ENCODE measurements at places on chromosomes 11 and 22.

DNA sequence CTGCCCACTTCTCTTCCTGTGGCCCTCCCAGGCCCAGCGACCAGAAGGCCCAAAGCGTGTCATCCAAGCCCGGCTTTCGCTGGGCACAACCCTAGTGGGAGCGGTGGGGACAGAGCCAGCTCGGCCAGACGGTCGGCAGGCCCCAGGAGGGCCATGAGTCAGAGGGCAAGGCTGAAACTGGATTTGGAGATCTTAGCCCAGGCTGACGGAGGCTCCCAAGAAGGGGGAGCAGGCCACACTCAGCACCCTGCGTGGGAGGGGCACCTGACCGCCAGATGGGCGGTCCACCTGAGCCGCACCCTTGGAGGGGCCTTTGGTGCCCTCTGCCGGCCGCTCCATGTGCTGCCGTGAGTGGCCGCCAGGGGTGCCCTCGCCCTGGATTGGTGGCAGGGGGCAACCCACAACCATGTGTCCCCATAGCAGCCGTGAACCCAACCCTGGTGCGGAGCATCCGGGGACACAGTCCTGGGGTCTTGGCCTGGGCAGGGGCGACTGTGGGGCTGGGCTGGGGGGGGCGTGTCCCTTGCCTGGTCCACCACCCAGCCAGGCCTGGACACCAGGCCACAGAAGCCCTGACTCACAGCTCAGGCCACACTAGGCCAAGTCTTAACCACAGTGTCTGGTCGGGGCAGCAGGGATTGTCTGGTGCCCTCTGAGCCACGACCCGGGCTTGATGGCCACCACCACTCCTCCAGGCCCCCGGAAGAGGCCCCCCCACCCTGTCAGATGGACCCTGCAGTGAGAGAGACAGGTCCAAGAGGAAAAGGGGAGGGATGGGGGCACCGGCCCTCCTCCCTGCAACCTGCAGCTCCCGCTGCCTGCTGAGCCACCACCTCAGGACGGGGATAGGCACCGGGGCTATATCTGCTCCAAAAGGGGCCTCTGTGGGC, 19.2 kb upstream of the TALDO1 start:
- peak; percentile 82 for DNase-seq

DNA sequence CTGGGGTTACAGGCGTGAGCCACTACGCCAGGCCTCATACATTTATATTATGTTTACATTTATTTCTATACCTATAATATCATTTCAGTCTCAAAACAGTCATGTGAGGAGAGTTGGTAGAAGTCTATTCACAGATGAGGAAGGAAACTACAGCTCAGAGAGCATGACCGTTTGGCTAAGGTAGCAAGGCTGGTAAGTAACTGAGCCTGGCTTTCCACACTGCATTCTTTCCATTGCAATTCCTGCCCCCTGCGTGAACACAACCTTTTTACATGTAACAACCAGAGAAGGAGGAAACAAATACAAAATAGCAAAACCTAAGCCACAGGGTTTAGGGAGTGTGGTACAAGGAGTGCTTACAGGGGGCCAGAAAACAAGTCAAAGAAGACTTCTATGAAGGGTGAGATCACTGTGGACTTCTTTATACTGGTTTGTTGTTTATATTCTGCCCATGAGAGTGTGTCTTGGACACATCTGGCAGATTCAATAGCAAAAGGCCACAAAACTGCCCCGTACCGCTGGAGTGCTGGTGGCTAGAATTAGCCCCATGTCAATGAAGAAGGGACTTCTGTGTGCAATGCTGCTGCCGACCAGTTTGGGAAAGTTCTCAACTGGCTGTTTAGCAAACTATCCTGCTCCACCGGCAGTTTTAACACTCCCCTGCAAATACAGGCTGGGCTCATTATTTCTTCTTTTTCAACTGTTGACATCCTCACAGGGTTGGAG, 19.0 kb downstream of the MICAL3 start:
- no peak for DNase-seq

DNA sequence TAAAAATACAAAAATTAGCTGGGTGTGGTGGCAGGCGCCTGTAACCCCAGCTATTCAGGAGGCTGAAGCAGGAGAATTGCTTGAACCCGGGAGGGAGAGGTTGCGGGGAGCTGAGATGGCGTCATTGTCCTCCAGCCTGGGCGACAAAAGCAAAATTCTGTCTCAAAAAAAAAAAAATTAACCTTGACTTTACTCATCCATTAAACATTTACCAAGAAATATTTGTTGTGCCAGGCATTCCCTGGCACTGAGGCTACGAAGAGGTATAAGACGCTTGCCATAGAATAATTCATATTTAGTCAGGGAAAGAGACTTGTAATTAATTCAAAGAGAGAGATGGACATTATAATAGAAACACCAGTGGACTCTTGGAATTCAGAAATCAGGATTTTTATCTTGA, 13.2 kb upstream of the PAFAH1B2 start:
- no peak for DNase-seq

GRCh38 chr11:82012276-82012675, 721.4 kb downstream of the FAM181B start:
- no peak for DNase-seq

DNA sequence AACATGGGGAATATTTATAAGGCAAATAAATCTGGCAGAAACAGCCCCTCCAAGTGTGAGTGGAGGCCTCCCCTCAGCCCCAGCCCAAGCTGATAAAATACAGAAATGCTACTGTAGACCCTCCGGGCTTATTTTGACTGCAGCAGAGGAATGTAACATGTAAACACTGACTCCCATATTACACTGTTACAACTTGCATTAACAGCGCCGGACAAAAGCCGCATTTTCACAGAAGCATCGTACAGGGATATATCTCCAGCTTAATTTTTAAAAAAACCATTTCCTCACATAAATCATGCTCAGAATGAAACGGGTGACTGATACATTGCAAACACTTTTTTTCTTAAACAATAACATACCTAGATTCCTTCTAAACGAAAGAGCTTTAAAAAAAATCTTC, 36.6 kb upstream of the COMT start:
- no peak for DNase-seq

DNA sequence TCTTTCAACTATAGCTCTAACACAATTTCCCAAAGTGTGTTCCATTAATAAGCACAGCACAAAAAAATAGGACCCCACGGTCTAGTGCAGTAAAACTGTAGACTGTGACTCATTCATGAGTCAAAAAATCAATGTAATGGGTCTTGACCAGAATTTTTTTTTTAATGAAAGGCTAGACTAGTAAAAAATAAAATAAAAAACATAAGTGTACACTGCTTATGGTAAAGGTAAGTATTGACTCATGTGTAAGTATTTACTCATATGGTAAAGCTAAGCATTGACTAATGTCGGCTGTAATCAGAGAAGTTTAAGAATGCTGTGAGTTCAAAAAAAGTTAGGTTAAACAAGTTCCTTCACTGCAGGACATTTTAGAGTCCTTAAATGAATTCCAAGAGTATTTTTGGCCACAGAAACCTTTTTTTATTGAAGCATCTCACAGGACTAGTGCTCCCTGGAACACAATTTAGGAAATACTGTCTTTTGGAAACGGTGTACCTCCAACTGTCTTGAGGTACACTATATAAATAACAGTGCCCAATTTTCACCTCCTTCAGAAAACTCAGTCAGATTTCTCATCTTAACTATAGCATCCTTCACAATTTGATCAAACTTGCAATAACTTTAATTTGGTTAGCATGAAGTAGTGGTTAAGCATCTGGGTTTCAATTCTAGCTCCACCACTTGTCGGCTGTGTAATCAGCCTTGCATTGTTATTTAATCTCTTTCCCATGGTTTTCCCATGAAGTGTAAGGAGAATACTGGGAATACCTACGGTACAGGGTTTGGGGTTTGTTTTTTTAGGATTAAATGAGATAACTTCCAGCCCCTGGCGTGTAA, 2.1 kb downstream of the CCDC73 start:
- DNase-seq = no peak

DNA sequence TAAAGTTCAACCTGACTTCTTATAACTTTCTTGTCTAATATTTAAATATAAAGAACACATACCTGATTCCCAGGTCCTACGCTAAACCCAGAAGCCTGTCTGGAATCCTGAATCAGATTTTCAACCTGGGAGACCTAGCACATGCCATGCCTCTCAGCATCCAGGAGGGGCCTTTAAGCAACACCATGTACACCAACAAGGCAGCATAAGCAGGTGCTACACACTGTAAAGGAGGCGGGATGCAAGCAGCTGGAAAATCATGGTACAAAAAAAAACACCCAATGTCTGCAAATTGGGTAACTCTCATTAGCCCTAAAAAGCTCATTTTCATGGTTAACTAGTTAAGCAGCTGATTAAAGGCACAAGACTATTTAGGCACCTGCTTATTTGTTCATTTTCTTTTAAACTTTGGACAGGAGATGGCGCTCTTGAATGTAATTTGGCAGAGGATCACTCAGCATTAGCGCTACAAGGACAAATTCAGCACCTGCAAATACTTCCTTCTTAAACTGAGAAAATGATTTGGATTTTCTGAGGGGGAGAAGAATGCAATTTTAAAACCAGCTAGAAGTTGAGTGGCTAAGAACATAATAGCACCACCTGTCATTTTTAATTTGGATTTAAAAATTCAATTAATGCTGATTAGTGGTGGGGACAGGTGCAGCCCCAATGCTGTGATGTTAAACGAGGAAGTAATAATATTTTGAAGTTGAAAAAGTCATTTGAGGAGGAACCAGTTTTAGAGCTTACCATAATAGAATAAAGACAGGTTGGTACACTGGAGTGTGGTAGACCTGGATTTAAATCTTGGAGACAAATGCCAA, 104.0 kb downstream of the FAR1 start:
- no peak for DNase-seq

GRCh38 chr22:22692707-22693530, 48.5 kb downstream of the GGTLC2 start:
- DNase-seq = no peak

DNA sequence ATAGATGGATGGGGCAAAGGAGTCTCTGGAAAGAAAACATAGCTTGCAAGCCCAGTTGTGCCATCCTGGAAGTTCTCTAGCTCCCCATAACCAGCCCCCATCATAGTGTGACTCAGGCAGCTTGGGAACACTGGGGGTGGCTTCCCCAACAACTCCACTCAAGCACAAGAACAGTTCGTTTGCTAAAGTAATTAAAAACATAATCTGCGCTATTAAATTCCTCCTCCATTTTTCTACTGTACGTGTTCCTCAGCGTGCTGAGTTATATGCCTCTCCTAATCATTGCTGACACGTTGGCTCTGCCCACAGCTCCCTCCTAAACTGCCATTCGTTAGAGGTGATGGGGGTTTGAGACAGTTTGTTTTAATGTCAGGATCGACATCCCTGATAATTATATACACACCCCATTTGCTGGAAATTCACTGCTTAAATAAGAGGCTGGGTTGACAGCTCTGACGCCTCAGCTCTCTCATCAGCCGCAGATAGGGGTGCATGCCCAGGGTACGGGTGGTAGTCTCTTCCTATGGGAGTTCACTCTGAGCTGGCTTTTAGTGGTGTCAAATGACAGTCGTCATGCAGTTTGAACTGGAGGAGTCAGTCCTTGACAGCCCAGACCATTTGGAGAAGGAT, 59.5 kb upstream of the SEZ6L start:
- DNase-seq = no peak

- DNase-seq = peak; percentile 46
Measured at GRCh38 chr11:71086687-71087258, 165.6 kb downstream of the SHANK2 start.

DNA sequence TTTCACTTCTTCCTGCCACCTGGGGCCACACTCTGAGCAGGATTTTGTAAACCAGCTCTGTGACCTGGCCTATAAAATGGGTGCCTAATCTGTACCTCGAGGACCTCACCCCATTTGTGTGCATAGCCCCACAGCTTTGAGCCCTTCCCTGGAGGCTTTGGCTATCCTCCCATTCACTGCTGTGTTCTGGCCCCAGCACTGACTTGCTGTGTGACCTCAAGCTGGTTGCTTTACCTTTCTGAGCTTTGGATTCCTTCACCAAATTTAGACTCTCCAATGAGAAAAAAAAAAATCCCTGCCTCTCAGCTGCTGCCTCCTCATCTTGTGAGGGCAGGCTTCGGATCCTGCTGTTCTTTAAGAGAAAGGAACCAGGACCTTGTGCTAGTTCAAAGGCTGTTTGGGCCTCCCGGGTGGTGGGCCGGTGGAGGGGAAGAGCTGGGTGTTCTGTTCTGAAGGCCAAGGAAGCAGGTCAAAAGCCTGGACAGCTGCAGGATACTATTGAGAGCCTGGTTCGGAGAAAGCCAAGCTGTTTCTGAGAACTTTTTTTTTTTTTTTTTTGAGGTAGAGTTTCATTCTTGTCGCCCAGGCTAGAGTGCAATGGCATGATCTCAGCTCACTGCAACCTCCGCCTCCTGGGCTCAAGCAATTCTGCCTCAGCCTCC, 1.1 kb upstream of the PYGM start:
- DNase-seq = no peak

DNA sequence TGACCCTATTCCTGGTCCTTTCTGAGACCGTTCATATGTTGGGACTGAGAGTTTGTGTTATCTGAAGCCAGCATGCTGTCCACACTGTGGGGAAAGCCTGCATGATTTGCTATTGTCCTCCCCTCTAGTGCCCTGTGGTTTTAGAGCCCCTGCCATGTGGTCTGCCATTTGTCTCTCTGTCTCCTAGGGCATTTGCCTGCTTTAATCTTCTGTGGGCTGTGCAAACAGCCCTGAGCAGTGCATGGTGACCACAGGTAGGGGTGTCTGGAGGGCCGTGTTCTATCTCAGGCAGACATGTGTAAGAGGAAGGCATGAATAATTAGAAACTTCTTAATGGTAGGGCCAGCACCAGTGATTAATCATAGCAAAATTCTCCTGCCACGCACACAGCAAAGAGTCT, 23.0 kb downstream of the AMPD3 start:
- DNase-seq = no peak

DNA sequence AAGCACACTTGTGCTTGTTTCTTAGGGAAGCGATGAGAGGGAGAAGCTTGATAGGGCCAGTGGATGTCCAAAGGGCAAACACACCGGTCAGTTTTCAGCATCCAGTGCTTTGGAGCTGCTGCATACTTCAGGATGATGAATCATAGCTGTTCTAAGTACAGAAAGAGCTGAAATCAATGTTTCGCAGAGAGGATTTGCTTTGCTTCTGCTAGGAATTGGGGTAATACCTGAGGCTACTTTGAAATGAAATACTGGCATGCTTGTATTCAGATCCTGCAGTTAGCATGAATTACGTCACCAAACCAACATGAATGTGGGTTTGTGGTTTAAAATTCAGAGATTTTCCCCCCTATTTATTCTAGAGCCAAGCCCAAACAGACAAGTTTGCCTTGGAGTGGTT, 41.7 kb upstream of the SC5D start:
- no peak for DNase-seq
